ENCODE measurements at places on chromosomes 16 and 17.

DNA sequence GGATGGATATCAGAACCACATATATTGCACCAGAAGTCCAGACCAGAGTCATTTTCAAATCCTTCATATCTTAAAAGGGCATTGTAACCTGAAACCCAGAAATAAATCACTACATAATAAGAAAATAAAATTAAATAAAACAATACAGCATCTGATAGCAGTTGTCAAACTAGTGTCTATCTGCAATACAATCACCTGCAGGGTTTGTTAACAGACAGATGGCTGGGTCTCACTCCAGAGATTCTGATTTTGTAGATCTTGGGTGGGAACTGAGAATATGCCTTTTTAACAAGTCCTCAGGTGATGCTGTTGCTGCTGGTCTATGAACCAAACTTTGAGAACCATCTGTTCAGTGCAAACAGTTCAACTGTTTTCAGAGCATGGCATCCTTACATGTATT, 37.6 kb downstream of the NME2 start:
- no peak for DNase-seq

DNA sequence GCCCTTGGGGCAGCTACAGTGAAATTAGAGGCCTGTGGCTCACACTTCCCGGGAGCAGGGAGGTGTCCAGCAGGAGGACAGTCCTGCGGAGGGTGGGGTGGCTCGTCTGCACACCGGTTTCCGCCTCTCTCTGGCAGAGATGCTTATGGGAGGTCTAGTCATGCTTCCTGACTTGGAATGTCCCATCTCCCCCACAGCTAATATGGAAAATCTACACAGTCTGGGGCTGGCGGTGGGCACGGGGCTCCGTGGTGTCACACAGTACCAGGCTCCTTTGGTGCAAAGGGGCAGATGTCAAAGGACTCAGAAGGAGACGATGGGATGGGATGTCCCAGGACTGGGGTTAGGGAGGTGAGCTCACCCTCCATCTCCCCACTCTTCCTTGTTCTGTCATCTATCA, 44.1 kb upstream of the DOC2B start:
- DNase-seq, result no peak

GRCh38 chr17:1197781-1198490, 18.2 kb upstream of the ABR start:
- DNase-seq, result no peak

DNA sequence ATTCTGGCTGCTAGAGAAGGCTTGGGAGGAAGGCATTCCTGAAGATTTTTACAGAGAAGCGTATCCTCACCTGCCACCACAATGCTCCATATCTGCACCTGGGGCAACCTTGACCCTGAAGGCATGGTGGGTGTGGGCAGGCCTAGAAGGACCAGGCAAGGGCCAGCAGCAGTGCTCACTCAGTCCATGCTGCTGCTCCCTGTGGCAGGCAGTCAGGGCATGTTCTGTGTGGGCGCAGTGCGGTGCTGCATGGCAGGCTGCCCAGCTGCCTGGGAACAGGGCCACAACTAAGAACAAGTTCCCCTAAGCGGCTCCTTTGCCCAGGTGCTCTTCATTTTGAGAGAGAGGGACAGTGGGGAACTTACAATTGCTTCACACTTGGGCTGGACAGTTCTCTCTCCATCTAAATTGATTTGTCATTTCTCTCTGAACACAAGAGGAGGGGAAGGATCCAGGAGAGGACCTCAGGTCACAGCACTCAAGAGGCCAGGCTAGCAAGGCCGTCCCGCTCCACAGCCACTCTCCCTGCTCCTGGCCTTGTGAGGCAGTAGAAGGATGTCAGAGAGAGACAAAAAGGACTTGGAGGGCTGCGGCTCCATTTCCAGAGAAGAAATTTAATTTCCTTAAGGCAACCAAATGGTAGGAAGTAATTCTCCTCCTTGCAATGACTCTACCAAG, 158.8 kb downstream of the AATF start:
- no peak for DNase-seq

DNA sequence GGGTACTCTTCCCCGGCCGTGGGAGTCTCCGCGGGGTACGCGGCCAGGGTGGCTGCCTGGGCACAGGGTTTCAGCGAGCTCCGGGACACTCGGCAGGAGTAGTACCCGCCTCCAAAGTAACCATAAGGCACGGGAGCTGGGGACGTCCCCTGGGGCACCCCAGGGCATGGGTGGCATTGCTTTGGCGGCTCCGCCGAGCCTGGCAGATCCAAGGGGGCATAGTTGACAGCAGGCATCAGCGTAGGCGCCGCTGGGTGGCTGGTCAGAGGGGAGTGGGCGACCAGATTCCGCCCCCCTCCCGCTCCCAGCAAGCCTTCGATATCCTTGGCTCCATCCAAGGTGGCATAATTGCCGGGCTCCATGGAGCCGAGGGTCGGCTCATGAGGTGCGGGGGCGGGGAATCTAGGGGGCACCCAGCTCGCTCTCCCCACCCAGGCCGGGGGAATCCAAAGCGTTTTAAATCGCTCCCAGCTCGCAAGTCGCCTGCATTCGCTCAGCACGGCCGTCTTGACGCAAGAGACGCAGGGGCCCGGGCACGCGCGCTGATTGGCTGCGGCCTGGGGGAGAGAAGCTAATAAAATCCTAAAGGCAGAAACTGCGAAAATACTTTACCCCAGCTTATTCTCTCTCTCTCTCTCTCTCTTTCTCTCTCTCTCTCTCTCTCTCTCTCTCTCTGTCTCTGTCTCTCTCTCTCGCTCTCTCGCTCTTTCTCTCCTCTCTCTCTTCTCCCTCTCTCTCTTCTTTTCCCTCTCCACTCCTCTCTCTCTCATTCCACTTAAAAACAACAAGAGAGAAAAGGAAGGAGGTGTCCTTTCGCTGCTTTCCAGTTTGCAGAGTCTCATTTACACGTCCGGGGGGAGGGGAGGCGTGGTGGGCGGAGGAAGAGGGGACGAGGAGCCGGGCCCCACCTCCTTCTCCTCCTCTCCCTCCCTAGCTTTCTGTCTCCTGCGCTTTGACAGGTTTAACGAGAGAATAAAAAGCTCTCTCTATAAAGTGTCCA, at the start of gene HOXB13:
Gene HOXB13 (minus strand): TSS at position 519 of the 1,000 bp plus-strand sequence. CDS start 157 bp downstream, at position 362.
- no peak for DNase-seq

DNA sequence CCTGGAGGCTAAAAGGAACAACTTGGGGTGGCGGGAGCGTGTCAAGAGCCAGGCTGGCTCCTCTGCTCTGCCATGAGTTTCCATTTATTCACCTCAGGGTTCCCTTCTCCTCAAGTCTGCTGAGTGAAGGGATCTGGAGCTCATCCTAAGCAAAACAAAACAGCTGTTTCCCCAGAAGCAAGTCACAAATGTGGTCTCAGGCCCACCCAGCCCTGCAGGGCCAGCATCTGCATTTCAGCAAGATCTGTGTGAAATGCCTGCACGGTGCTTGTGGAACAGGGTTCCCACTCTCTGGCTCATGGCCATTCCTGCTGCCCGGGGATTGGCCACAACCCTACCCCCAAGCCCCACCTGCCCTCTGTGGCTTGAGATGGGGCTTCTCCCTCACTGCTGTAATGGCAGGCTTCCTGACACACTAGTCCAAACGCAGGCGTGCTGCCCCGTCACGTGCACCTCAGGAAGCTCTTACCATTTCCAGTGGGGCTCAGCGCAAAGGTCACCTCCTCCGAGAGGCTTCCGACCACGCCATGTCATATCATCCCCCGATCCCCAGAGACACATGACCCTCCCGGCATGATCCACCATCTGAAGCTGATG, 2.3 kb downstream of the SLC38A8 start:
- DNase-seq, result no peak

DNA sequence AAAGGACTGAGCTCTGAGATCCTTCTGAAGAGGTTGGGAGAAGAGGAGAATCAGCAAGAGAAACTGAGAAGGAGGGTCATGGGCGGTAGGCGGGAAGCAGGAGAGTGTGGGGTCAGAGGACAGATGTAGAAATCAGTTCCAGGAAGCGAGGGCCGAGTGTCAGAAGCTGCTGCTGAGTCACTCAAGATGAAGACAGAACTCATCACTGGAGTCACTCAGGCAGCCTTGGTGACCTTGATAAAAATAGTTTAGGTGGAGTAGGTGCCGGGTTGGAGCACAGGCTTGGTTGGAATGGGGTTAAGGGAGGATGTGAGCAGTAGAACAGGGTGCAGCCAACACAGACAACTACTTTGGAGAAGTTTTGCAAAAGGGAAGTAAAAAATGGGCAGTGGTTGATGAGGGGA, 6.1 kb upstream of the ITGAM start:
- DNase-seq, result no peak

Measured in GOT3 (cell line).